Caki2 (cell line): ENCODE measurements at places on chromosomes 2 and 18. TPM values are rescaled to one million over a fixed set of nuclear protein-coding genes. Genes with fewer than 3 reads are reported as not detected.
A peak's percentile ranks its signal among the peaks of the same experiment; 100 is the strongest.

DNA sequence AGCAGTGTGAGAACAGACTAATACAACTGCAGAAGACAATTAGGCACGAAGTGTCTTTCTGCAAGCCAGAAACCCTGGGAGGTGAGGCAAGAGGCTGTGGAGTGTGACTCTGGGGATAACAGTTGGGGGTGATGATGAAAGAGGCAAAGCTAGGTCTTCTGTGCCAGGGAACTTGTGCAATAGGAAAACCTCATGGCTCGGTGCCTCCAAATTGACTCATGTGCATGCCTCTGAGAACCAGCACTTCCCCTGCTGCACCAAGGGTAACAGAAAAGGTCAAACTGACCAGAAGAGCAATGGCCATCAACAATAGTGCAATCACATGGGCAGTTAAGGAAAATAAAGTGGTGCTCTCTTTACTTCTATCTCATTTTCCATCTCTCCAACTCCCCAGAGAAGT lies 136.4 kb downstream of the SCG2 start:
- peak; percentile 90 for DNase-seq

DNA sequence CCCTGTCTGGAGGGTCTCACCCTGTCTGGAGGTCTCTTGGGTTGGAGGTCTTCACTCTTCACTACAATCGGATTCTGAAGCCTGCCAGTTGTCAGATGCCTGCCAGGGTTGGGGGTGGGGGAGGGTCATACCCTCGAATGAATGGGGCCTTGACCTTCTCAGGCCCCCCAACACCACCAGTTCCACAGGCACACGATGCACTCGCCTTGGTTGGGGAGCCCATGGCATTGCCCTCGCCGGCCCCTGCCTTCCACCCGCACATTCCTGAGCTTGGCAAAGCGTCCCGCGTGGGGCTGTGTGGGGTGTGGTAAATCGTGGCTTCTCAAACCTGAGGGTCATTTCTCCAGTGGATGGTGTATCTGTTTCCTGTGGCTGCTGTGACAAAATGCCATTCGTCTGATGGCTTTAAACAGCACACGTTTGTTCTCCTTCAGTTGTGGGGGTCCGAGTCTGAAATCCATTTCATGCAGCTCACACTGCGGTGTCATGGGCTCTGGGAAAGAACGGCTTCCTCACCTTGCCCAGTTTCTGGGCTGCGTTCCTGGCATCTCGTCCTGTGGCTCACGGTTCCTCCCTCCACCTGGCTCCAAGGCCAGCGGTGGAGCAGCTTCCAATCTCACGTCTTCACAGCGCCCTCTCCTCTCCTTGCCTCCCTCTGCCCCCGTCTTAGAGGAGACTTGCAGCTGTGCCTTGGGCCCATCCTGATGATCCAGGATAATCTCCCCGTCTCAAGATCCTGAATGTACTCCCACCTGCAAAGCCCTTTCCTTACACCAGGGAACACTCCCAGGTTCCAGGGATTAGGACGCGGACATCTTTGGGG lies 38.0 kb upstream of the HPCAL1 start:
- DNase-seq: no peak

DNA sequence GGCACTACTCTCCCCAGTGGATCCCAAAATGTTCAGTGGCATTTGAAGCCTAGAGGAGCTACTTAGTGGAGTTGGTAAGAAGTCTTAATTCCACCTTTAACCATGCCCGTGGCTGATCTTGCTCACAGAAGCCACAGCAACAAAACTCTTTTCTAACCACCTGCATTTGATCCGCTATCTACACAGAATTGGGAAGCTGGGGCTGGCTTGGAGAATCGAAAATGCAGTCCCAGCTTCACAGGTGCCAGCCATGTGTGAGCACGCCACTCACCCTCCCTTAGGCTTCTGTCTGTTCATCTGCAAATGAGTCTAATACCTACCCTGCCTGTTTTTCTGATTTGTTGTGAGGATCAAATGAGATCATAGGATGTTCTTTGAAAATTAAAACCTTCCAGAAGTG lies 182.6 kb downstream of the BCL11A start:
- DNase-seq: no peak

GRCh38 chr2:9031246-9031645 lies 27.8 kb upstream of the MBOAT2 start:
- DNase-seq: no peak

The LIMS2 gene
- total RNA-seq: not detected in 2 replicates

The ATP6V1C2 gene
- not detected in 2 replicates for total RNA-seq

GRCh38 chr2:75432761-75433361 lies 127.9 kb downstream of the EVA1A start:
- peak; percentile 6 for DNase-seq

DNA sequence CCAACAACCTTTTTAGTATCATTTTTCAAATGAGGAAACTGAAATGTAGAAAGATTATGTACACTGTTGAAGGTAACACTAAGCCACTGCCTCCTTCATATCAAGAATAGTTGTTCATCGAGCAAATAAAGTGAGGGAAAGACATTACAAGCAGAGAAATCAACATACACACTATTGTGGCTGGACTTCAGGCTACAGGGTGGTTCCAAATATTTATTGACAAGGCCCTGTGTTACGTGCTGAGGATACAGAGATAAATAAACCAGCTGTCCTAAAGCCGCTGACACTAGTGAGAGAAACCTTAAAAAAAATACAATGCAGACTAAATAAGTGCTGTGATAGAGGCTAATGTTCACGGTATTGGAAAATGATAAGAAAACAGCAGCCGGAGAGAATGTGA lies 1.9 kb upstream of the LNPK start:
- no peak for DNase-seq

GRCh38 chr2:224369028-224369632 lies 32.8 kb downstream of the FAM124B start:
- DNase-seq: peak; percentile 30

DNA sequence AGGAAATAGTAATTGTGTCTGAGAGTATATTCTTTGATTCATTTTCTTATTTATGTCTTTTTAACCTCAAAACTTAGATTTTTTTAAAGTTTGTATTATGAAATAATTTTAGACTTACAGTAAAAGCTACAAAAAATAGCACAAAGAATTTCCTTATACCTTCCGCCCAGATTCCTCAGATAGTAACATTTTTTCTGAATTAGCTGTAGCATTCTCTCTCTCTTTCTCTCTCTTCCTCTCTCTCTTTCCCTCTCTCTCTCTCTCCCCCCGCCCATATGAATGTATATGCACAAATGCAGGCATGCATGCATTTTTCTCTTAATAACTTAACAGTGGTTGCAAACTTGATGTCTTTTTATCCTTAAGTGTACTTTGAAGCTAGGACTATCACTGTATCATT lies 361.1 kb upstream of the NRP2 start:
- no peak for DNase-seq

DNA sequence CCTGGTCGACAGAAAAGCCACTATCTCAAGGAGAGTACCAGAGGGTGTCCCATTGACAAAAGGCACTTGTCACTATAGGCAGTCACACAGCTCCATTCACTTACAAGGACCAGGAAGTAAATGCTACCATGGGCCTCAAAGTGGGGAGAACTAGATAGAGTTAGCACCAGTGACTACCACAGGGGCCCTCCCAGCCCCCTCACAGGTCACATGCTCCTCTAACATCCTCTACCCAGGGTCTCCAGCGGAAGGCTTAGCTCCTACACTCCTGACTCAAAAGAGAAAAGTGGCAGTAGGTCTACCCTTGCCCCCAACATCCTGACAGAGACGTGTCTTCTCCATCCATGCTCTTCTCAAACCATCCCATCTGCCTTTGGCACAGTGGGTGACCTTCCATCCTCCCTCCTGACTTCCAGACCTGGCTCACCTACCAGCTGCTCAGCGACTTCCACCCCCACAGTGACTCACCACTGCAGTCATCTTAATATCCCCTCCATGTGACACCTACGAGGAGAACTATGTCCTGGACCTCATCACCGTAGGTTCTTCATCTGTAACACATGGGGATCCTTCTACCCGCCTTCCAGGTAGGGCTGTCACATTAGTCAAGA lies 5.6 kb upstream of the DNMT3A start:
- peak; percentile 35 for DNase-seq

- no peak for DNase-seq
These were observed 2.4 kb downstream of the PRELID3A start for GRCh38 chr18:12410081-12410481.

GRCh38 chr18:45775241-45775676 lies 50.2 kb upstream of the SIGLEC15 start:
- no peak for DNase-seq

- no peak for DNase-seq
These were observed 921.4 kb downstream of the TRIB2 start for GRCh38 chr2:13638181-13638580.

DNA sequence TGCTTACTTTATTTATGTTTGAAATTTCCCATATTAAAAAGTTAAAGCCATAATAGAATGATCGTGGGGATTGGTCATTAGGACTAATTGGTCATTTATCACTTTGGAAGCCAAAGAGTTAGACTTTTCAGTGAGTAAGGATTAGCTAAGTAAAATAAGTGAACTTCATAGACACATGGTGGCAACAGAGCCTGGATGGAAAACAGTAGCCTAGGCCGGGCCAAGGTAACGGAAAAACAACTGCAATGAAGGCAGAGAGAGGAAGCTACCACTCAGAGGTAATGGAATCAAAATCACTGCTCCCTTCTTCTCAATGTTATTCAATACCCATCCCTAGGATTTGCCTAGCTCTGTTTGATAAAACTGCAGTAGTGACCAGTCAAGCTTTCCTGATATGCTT lies 4.1 kb upstream of the GCG start:
- no peak for DNase-seq

The KIF5C gene
- not detected in 2 replicates for total RNA-seq

- no peak for DNase-seq
These were observed 85.4 kb downstream of the ARHGEF33 start for GRCh38 chr2:38975042-38975441.
